Cerebellar nuclear complex (tissue), 1 donor: ENCODE measurements at places on chromosomes 16 and 17.

DNA sequence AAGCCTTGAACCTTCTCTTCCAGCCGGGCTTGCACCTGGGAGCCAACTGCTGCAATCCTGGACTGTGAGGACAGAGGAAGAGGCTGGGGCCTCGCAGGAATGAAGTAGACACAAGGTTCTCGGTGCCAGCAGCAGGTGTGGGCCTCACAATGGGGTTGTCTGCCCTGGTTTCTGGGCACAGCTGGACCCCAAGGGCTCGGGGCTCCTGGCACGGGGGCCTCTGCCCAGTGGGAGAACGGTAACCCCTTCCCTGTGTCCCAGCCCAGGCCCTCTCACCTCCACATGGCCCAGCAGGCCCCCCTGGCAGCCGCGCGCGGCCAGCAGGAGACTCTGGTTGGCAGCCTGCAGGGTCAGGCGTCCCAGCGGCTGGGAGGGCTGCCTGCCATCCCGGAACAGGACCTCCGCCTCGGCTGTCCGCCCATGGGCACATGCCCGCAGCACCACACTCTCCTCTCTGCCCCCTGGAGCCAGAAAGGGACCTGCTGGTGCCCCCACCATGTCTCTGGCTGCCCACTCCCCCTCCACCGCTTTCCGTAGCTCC lies 46.9 kb downstream of the RMI2 start:
- DNase-seq = no peak

- no peak for DNase-seq
These were observed 181.9 kb upstream of the CACNG5 start for GRCh38 chr17:66652840-66653507.

GRCh38 chr17:19333736-19334290 lies 28.7 kb downstream of the B9D1 start:
- DNase-seq = no peak

GRCh38 chr17:35930211-35931065 lies at the start of gene RDM1:
Gene RDM1 (minus strand): TSS chr17:35930773. CDS start chr17:35930727, 46 bp downstream.
- no peak for DNase-seq

- DNase-seq = no peak
These were observed 6.0 kb downstream of the ERBB2 start for GRCh38 chr17:39705786-39706348.

- no peak for DNase-seq
These were observed 120.9 kb downstream of the METRNL start for GRCh38 chr17:83200231-83200699.
